ENCODE measurements at places on chromosomes 7 and 10.

- no peak for DNase-seq
Measured at GRCh38 chr10:122127943-122128342, 139.0 kb downstream of the TACC2 start.

- DNase-seq, result no peak
Measured at GRCh38 chr7:44798649-44799305, 2.3 kb downstream of the PPIA start.

DNA sequence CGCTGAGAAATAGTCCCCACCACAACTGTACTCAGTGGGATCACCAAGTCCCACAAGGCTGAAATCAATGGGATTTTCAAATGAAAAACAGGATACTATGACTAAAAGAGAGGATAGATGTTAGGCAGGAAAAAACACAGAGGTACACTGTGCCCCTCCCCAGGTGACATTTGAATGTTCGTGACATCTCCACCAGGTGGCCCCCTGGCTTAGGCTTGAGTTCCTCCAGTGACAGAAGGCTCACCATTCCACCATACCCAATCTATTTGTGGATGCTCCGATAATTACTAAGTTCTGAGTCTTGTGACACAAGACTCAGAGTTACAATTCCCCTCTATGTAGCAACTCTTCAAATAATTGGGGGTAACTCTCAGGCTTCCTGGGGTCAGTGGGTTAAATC lies 77.5 kb upstream of the KCNMA1 start:
- DNase-seq, result no peak

DNA sequence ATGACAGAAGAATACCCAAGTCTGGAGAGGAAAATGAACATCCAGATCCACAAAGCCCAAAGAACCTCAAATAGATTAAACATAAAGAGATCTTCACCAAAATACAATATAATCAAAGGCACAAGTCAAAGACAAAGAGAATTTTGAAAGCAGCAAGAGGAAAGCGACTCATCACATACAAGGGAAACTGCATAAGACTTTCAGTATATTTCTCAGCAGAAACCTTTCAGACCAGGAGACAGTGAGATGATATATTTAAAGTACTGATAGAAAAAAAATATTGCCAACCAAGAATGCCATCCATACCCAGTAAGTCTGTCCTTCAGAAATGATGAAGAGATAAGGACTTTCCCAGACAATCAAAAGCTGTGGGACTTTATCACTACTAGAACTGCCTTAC lies 81.5 kb upstream of the GALNT17 start:
- no peak for DNase-seq

DNA sequence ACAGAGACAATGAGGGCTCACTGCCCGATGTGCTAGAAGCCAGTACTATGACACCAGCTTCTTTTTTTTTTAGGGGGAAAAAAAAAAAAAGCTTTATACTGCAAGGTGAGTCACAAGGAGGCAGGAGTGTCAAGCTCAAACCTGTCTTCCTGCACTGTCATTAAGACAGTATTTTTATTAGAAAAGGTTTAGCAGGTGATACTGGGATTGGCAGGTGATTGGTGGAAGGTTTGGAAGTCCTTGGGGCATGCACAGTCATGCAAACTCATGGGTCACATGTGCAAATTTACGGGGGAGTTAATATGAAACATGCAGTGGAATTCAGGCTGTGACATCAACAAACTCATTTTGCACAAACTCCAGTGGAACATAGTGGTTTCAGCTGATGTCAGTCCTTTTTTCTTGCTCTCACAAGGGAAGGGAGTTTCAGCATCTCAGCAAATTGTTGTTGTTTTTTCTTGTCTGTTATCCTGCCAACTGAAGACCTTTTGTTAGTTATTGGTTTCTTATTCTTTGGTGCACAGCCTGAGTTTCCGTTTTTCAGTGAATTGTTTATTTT lies 530.6 kb downstream of the ANKRD7 start:
- DNase-seq, result no peak

DNA sequence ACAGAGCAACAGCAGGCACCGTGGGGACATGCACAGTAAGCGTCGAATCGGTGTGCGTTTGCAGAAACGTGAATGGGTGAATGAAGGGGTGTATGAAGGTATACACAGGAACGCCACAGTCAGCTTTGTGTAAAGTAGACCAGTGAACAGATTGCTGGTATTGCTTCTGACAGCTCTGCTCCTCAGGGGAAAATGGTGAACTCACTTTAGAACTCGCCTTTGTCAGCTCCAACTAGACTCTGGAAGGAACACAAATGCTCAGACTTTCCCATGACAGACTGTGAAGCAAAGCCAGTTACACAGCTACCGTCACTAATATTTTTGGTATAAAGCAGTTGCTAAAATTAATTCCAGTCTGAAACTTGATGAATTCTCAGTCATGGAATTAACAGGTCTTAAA lies 78.9 kb downstream of the CUX1 start:
- DNase-seq, result no peak

DNA sequence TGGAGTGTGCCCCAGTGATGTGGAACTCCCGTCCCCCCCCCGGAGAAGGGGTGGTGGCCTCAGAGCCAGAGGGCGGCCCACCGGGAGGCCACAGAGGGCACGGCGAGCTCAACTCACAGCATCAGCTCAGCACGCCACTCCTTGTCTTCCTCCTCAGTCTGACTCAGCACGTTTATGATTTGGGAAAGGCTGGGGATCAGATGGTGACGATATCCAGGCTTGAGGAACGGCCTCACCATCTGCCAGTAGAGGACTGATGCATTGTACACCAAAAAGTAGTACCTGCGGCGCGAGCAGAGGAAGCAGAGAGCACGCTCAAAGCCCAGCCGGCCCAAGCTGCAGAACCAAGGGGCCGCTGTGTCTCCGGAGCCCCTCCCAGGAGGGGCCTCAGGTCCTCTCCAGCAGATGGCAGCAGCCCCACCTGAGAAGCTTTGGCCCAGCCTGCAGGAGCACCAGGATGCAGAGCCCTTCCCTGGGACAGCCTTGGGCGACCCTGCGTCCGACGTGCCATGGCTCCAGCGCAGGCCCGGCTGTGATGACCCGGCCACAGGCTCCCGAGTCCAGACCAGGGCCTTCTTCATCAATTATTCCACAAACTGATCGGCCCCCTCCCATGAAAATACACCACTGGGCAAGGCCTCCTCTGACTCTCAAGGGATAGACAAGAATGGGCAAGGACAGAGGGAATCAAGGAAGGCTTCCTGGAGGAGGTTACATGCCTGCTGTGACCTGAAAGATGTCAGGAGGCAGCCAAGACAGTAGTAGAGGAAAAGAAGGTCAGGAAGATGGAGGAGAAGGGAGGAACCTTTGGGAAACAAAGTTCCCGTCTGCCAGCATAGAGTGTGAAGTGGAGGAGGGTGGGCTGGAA lies 3.7 kb downstream of the CFAP46 start:
- DNase-seq, result no peak

DNA sequence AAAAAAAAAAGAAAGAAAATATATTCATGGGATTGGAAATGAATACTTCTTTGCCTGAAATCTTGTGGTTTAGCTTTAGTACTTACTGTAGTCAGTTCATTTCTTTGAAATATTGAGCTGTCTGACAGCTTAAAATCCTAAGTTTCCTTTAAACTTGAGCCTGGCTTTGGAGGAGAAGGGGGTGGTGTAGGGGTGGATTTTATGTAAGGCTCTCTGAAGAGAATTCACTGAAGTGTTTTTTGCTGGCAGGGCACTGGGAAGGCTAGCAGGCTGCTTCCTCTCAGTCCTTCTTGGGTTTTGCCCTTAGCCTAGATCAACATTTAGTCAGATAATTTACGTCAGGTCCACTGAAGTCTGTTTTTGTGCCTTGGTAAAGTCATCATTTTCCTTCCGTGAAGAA lies 516.5 kb downstream of the AUTS2 start:
- DNase-seq, result no peak

DNA sequence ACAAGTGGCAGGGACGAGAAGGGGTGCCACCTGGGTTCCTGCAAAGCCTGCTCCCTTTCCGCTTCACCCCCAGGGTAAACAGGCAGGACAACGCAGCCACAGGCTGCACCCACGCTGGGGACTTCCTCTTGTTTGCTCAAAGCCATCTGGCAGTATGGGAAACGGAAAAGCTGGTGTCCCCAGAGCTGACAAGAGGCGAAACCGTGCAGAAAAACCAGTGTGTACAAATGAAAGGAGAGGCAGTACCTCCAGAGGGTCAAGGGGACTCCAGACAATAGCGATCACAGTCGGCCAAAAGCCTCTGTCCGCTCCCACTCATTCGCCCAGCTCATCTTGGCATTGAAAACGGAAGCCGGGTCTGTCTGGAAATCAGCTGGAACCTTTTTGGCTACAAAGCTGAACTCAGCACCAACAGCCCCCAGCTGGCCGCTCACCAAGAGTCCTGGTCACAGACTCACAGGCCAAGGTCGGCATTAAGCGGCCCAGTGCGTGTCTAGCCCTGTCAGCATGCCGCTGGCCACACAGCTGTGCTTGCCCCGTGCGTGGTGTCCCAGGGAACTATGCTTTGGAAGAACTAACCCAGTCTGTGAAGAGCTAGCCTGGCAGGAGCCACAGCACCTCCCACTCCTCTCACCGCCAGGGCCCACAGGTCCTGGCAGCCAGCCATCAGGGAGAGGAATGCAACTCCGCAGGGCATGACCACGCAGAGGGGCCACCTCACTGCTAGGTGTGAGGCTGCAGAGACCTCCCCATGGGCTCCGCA lies 10.4 kb downstream of the TNS3 start:
- no peak for DNase-seq

DNA sequence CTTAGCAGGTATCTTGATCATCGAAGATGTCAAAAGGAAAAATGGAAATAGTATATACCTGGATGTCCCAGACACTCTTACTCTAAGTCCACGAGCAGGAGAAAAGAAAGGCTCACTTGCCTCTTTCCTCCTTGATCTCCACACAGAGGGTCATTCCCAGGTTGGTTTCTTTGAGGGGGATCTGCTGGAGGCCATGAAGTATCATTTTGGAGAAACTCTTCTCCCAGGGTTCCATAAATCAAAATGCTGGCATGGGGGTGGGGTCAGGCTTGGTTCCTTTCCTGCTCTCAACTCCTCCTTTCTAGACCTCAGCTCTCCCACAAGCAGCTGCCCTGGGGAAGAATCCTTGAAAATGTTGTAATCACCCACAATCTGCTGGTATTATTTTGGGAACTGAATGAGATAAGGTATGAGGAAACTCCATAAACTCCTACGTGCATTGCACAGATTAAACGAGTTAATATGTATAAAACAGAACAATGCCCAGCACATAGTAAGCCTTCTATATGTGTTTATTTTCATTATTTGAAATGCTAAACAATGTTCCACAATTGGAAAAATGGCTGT lies 54.4 kb downstream of the PRKCQ start:
- DNase-seq, result no peak

DNA sequence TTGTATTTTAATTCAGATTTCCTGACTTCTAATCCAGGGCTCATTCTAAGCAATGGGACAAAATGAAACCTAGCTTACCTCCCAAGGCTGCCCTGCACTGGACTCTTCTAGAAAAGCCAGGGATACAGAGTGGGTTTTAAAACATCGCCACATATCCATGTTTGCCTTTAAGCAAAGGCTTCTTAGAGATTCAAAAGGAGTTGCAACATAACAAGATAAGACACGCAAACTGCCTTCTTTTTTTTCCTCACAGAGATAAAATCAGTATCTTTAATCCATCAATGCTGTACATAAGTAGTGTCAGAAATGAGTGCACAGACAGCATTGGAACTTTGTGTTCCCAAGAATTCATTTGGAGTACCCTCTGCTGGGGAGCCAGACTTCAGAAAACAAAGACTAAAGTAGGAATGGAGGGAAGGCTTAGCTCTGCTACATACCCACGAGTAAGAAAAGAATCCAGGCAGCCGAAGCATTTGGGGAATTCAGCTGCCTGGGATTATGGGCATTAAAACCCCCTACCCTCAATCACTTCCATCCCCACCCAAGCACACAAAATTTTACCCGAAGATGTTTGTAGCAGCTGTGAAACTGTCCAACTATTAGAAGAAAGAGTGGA lies 427.8 kb downstream of the ARL4A start:
- no peak for DNase-seq

GRCh38 chr7:99786726-99787335 lies 2.8 kb upstream of the CYP3A4 start:
- DNase-seq, result no peak

DNA sequence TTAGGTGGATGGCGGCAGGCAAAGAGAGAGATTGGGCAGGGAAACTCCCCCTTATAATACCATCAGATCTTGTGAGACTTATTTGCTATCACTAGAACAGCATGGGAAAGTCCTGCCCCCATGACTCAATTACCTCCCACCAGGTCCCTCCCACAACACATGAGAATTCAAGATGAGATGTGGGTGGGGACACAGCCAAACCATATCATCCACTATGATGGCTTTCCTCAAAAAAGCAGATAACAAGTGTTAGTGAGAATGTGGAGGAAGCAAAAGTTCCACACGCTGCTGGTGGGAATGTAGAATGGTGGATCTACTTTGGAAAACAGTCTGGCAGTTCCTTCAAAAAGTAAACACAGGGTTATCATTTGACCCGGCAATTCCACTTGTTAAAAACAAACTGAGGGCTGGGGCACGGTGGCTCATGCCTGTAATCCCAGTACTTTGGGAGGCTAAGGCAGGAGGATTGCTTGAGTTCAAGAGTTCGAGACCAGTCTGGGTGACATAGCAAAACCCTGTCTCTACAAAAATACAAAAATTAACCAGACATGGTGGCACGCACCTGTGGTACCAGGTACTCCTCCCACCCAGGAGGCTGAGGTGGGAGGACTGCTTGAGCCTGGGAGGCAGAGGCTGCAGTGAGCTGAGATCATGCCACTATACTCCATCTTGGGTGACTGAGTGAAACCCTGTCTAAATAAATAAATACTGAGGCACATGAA lies 161.4 kb upstream of the EEPD1 start:
- no peak for DNase-seq

- DNase-seq, result no peak
Measured at GRCh38 chr7:18496341-18496700, 772 bp downstream of the HDAC9 start.

DNA sequence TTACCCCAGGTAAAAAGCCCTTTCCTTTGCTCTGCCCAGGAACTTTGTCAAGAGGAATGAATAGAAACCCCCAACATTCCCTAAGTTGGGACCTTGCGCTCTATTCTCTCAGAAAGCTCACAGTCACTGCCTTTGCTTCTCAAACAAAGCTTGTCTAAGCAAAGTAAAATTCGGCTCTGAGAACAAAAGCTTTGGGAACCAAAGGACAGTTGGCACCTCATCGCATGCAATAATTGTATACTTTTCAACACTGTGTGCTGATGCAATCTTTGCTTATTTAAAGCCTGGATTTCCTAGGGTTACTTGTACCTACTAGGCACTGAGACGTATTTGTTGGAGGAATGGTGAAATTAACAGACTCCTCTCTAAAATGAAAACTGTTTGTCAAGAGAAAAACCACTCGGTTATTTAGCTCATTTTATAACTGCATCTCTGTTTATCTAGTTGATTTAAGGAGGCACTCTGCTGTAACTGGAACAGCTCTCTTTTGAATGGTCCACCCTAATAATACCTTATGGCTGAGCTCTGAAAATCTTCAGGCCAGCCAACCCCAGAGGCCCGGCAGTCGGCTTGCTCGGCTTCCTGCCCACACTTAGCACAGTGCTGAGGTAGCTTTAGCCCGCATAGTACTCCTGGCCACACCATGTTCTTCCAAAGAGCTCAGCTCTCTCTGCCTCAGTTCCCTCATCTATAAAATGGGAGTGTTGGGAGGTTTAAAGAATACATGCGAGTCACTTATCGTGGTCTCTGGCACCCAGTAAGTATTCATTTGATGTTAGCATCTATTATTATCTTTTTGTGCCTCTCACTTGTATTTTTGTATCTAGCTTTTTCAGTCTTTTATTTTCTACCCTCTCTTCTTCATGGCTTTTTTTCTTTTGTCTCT lies 80.2 kb upstream of the PRR15 start:
- DNase-seq, result no peak
